ENCODE measurements at places on chromosomes 7 and 10.

GRCh38 chr7:96870185-96870584, 135.2 kb upstream of the DLX6 start:
- no peak for DNase-seq

DNA sequence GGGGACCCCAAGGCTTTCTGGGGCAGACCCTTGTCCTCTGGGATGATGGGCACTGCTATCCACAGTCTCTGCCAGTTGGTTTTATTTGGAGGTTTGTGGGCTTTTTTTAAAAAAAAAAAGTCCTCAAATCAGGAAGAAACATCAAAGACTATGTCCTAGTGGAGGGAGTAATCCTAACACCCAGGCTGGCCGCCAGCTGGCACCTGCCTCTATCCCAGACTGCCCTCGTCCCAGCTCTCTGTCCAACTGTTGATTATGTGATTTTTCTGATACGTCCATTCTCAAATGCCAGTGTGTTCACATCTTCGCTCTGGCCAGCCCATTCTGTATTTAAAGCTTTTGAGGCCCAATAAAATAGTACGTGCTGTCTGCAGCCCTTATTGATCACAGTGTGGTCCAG, 61.0 kb upstream of the LRRC4 start:
- DNase-seq, result no peak

DNA sequence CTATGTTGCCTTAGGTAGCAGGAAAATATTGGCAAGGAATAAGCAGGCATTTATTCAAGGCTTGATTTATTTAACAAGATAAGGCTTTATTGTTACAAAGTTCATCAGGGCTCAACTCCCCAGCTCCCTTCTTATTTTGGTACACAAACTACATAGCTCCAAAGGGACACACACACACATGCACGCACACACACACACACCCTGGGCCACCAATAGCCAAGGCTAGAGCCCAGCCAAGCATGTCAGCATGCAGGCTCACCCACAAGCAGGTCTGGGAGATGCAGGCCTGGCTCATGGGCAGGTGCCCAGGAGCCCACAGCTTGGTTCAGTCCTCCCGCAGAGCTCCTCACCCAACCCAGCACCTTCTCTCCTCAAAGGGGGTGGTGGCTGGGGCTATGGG, 23.4 kb downstream of the LEP start:
- no peak for DNase-seq

DNA sequence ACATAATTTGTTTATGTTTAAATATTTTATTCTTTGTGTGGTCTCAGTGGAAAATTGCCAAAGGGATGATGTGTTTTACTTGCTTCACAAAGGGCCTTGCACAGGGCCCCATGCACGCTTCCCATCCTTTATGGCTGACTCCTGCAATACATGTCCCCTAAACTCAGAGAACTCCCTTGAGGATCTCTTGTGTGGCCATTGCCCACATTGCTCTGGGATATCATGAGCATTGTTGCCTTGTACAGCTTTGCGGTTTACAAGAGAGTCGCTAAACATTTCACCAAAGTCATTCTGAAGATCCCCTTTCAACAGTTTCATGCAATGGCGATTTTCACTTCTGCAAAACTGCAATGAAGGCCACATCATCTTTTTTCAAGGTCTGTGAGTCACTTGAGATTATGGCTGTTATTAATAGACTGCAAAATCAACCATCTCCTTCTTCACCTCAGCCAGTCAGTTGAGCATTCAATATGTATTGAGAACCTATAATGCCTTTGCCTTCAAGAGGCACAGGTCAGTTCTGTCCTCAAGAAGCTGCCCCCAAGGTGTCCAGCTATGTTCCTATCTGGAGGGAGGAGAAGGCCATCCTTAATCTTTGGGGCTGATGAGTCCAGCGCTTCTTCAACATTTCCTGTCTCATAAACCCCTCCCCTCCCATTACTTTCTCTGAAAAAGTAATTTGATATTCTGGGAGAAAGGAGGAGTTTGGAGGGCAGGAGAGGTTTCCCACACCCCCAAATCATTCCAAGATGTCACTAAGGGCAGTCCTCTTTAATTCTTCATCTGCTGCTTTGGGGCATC, 108.1 kb downstream of the CCDC71L start:
- peak; percentile 94 for DNase-seq

DNA sequence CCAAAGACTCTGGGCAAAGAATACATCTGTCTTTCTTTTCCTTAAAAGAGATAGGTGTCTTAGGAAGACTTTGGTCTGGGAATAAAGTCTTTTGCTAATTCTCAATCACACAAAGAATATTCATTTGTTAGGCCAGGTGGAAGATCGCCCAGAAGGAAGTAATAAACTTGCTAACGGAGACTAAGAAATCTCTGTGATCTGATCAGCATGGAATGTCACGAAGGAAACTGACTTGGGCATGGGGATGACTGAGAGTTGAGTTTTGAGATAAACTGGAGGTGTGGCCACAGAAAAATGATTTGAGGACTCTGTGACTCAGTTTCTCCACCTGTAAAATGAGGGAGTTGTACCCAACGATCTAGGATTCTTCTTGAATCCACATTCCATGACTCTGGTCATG, 161.1 kb upstream of the SVIL start:
- DNase-seq, result no peak

- DNase-seq, result peak; percentile 88
These were observed 85.3 kb upstream of the CCDC6 start for GRCh38 chr10:59991661-59992060.
